ENCODE measurements at places on chromosomes 13 and 19. TPM values are rescaled to one million over a fixed set of nuclear protein-coding genes. Genes with fewer than 3 reads are reported as not detected.

The CRB3 gene
- 0.28 TPM for total RNA-seq

DNA sequence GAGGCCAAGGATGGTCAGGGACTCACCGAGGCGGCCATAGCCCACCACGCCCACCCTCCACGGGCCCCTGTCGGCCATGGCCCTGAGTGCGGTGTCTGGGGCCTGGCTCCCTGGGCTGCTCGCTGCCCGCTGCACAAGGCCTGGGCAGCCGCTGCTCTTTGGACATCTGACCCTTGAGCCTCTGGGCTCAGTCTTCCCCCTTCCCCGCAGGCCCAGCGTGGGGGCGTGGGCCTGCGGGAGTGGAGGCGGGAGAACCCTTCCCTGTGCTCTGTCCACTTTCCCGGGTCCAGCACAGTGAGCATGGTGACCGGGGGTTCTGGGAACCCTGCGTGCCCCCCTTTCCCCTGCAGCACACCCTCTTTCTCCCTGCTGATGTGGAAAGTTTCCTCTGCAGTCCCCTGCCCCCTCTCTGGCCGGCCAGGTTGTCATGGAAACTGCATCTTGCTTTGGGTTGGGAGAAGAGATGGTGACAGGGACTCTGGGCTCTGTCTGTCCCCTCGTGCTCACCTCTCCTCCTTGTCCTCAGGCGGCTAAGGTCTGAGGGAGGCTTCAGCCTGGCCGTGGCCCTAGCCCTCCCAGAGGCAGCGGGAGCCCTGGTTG is at the start of gene ASPDH:
TSS of gene ASPDH (minus strand) at position 168 of the 600 bp plus-strand sequence. CDS start at position 78, 90 bp downstream.
- DNase-seq: no peak

GRCh38 chr13:76829572-76830327 is 56.5 kb downstream of the KCTD12 start:
- no peak for DNase-seq

- no peak for DNase-seq
Measured at GRCh38 chr13:51733374-51734298, 70.3 kb downstream of the DHRS12 start.

- DNase-seq: no peak
Measured at GRCh38 chr13:26983543-26984320, 187.9 kb downstream of the USP12 start.

DNA sequence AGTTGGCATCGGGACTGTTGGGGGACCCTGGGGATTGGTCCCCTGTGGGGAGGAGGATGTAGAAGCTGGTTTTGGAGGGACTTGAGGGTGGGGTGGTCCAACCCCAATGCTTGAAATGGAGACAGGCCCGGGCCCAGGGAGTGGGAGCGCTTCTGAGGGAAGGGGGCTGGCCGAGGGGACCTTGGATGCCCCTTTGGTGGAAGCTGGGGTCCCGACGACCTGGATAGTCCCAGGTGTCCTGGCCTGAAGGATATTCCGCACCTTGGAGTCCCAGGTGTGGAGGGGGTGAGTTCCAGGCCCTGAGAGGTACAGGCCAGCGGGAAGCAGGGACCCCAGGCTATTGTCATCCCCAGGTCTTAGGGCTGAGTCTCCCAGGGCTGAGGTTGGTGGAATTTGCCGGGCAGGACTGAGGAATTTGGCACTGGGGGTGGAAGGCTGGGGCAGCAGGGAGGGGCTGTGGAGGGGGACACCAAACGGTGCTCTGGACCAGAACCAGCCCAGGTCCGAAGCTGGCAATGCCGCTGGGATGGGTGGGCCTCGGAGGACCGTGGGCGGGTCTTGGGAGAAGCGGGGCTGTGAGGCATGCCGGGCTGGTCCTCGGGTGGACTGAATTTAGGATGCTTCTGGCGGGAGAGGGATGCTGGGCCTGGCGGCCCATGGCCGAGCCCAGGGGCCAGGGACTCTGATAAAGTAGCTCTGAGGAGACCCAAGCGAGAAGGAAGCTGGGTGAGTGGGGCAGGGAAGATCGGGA is 1.8 kb downstream of the HDGFL2 start:
- no peak for DNase-seq

DNA sequence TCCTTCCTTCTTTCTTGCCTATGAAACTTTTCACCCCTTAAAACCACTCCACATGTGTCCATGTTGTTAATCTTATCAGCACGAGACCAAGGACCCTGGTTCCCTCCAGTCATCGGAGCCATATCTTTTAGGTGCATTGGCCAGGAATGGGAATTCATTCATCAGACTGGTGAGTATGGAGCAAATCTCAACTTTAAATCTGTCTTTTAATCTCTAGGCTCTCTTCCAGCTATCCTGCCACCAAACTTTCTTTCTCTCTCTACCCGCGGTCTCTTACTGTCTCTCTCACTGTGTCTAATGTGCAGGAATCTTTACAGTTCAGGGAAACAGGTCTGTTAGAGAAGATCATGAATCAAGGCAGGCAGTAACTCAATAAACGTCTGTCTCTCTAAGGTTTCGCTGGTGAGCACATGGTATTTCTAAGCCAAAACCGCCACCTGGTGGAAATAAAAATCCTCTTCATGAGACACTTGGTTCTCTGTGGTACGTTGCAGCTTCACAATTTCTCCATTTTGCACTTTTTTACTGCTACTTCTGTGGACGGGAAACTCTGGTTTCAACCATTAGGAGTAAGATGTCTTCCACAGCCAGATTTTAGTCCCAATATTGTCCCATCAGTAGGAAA is 16.1 kb downstream of the LGALS16 start:
- no peak for DNase-seq

GRCh38 chr19:55242517-55242916 is 14.0 kb upstream of the TMEM86B start:
- DNase-seq: no peak

All from adrenal gland (tissue), 19 donors.